ENCODE measurements at places on chromosomes 7 and 10. TPM values are rescaled to one million over a fixed set of nuclear protein-coding genes. Genes with fewer than 3 reads are reported as not detected.
A peak's percentile ranks its signal among the peaks of the same experiment; 100 is the strongest.

DNA sequence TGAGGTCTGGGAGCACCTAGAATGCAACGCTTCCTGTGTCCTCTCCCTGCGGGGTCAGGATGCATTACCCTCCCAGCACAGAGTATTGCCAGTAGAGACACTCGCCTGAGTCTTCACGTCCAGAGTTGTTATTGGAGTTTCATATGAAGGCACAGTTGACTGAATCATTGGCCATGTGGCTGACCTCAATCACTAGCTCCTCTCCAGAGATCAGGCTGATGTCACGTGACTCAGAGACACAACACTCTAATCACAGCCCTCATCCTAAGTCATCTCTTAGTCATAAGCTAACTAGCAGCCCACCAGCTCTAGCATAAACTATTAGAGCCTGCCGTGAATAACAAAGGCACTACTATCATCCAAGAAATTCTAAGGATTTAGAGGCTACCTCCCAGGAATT is 107.8 kb downstream of the HECW1 start:
- no peak for DNase-seq

GBF1 gene
- 30.5 TPM for total RNA-seq

- no peak for DNase-seq
Measured at GRCh38 chr10:5975641-5976473, 1.5 kb downstream of the IL15RA start.

DNA sequence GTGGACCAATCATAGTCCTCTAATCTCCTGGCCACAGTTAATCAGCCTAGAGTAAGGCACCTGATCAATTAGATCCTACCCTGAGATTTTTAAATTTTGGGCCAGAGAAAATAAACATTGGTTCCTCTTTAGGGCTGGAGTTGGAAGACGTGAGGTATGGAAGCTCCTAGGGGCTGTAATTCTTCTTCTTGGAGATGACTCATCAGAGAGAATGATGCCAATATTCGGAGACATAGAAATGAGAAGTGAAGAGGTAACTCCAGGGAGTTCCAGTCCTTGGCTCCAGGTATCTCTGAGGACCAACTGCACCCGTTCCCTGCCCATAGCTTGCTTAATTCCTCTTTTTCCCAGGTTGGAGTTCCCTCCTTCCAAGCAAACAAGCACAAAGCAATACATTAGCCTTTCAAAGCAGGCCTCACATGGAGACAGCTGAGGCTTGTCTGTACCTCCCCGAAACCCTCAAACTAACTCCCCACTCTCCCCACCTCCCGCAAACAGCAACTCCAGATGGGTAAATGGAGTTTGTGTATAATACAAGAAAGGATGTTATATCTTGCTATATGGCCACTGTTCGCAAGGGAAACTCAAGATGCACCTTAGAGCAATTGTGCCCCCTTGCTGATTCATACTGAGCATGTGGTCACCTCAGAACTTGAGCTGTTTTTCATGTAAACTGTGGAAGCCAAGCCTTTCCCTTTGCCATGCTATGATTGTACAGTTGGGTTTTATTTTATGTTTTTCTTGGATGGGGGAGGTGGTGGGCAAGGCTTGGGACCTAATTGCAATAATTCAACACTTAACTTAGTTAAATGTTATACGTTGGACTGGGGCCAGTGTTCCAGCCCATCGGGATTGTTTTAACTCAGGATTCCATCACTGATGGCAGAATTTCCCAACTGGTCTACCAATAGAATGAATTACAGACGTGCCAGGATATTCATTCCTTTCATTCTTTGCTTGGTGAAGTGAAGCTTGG is 29.3 kb downstream of the PIK3AP1 start:
- DNase-seq: no peak

DNA sequence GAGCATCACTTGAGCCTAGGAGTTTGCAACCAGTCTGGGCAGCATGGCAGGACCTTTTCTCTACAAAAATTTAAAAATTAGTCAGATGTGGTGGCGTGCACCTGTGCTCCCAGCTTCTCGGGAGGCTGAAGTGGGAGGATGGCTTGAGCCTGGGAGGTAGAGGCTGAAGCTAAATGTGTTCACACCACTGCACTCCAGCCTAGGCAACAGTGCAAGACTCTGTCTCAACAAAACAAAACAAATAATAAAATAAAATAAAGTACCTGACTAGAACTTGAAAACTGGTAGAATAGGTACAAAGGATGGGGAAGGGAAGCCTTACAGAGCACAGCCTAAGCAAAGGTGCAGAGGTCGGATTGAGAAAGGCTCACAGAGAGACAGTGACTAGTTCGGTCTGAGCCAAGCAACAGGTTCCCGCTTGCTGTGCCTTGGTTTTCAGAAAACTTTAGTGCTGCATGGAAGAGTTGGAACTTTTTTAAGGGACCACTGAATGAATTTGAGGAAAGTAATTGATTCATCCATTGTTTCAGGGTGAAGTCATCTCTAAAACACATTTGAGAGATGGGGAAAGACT is 100.1 kb upstream of the STK17A start:
- DNase-seq: no peak

TRIM73 gene
- 1.4 TPM for total RNA-seq

DNA sequence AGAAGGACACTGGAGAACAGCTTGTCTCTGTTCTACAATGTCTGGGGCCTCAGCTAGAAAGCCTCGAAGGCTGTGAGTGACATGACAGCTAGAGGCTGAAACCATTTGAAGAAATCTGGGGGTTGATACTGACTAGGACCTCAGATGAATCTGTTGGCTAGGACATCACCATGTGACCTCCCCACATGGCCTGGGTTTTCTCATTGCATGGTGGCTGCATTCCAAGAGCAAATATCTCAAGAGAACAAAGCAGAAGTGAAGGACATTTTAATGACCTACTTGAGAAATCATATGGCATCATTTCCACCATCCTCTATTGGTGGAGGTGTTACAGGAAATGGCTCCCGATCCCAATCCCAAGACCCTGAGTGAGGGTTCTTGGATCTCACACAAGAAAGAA is 450.6 kb upstream of the AUTS2 start:
- DNase-seq: no peak

DNA sequence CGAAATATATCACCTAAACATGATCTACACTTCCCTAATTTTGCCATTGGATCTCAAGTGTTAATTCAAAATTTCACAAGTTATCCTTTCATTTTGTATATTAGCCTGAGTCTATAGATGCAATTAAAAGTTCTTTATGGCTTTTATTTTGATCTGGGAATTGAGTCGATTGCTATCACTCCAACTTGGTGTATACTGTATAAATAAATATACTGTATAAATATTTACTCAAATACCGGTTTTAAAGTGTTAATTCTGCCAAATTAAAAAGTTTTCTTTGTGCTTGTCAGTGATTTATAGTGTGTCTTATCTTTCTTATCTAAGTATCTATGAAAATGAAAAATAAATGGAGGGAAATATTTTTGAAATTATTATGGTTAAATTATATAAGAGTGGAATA is 683.7 kb upstream of the LRRN3 start:
- no peak for DNase-seq

- no peak for DNase-seq
Measured at GRCh38 chr7:49892481-49892880, 119.0 kb downstream of the VWC2 start.

DNA sequence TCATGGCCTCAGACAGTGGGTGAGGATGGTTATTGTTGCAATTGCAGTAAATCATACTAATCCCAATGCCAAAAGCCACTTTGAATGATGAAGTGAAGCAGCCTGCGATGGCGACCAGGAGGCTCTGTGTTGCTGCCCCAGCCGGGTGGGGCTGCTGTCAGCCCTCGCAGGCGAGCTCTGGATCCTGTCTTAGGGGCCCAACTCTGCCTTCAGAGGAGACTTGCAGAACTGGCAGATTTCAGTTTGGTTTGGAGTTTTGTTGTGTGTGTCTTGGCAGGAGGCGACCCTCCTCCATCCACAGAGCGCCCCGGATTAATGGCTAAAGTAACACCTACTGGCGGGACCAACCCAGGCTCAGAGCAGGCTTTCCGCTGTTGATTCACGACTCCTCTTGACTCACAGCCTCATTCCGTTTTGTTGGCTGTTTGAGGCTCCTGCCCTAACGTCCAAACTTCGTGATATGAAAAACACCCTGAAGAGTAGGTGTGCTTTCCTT is 67.9 kb upstream of the BMPER start:
- DNase-seq: no peak

DNA sequence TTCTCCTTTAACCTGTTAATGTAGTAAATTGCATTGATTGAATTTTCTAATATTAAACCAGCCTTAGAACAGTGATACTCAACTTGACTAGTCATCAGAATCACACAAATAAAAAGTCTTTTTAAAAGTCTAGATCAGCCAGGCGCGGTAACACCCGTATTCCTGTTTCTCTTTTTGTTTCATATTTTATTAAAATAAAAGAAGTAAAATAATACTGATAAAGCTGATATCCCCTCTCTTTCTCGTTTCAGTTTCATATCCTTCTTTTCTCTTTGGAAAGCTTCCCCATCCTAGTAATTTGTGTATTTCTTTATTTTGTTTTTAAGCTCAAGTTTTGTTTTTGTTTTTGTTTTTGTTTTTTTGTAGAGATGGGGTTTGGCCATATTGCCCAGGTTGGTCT is 9.3 kb downstream of the SMO start:
- DNase-seq: no peak

DNA sequence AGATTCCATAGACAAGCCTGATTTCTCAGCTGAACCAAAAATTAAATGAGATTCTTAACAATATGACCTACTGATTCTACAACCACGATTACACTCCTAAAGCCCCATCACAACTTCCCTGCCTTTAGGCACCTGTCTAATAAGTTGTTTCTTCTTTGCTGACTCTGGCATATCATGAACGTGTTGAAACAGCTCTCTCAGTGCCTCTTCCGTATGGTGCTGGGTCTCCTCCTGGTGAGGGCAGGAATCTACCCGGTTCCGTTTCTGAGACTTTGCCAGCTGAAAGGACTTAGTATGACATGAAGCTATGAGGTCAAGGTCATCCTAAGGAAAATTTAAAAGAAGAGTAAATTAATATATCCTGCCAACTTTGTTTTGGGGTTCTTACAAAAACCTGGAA is 48.6 kb downstream of the ARHGAP19 start:
- DNase-seq: no peak

- DNase-seq: no peak
Measured at GRCh38 chr7:141400356-141400755, 150.9 kb upstream of the AGK start.

DNA sequence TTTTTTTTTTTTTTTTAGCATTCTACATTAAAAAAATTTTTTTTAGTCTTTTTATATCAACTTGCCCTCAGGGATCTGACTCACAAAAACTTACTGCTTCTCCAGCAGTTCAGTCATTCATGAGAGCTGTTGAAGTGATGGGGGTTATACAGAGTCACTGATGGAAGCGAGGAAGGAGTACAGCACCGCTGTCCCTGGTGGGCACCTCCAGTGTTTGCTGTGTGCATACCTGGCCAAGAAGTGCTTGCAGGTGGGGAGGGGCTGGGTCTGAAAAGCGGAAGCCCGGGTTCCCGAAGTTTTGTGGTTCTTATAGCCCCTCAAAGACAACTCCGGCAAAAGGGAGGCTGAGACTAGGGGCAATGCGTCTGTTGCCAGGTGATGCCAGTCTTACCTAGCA is 46.2 kb downstream of the MINDY4 start:
- no peak for DNase-seq

AKR1C8 gene
- 0.10 TPM for total RNA-seq

DNA sequence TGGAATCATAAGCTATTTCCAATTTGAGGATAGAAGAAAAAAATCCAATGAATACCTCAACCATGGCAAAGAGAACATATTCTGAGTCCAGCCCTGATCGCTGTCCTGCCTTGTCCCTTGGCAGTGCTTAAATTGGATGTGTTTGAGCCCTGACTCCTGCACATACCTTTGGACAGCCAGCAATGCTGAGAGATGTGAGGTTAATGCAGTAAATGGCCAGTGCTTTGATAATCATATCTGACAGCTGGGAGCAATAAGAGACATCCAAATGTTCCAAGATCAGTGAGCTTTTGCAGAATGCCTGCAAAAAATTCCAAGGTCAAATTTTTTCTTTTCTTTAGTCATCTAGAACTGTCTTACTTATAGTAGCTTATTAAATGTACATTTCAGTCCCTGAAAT is 80.1 kb upstream of the LRRC17 start:
- DNase-seq: no peak

SPDYE9 gene
- 0.54 TPM for total RNA-seq

DNA sequence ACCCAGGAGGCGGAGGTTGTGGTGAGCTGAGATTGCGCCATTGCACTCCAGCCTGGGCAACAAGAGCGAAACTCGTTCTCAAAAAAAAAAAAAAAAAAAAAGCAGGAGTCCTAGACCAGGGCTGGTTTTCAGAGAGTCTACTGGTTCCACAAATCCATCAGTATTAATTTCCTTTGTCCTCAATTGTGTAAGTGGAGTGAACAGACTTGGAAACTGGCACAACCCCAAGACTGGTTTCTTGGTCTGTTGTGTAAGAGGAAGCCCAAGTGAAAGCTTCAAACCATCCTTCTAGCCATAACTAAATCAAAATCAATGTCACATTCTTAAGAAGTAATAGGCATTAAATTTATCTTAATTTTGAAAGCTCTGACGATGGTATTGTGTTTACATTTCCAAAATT is 213.6 kb downstream of the DGKI start:
- DNase-seq: no peak

GRCh38 chr7:86939197-86939814 is 120.1 kb downstream of the ELAPOR2 start:
- peak; percentile 65 for DNase-seq

PTN gene
- total RNA-seq: not detected

LRMDA gene
- 0.95 TPM for total RNA-seq

GRCh38 chr7:140902303-140902953 is 22.3 kb downstream of the BRAF start:
- no peak for DNase-seq

DNA sequence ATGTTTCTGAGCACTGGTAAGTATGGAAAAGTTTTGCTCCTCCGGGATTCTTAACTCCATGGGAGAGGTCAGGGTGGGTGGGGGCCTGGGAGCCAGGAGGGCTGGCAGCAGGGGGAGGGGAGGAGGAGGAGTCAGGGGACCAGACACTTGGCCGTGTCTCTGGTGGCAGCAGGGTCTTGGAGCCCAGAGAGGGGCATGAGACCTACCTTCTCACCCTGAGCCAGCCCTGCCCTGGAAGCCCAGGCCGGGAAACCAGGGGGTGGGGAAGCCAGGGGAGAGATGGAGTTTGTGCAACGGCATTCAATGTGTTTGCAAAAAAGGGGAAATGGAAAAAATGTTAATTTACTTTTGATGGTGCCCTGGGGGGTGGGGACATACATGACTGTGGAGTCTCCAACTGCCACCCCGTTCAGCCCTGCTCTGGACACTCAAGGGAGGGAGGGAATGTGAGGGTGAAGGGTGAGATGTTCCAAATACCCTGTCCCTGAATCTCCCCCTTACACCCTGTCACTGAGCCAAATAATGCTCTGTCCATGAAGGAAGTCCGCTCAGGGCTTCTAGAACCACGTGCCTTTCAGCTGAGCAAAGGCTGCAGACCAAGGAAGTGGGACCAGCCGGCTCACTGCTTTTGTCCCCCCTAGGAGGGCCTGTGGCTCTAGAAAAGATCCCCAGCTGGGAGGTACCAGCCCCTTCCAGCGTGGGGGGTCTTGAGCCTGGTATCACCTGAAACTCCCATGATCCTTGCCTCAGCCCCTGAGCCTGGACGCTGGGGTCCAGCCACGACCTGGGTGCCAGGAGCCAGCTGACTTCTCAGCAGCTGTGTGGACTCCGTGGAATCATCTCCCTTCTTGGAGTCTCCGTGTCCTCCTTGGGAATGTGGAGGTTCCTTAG is 48.3 kb downstream of the TMEM270 start:
- no peak for DNase-seq

Data from NCI-H460 (cell line).